Thymus (tissue), 14 donors: ENCODE measurements at places on chromosomes 11 and 22. TPM values are rescaled to one million over a fixed set of nuclear protein-coding genes. Genes with fewer than 3 reads are reported as not detected.

The TRIM48 gene
- polyA plus RNA-seq = 0.05 TPM

The SLC22A6 gene
- not detected for polyA plus RNA-seq

The DKK3 gene
- polyA plus RNA-seq = 12.8 TPM

The OR10A2 gene
- polyA plus RNA-seq = not detected

The MMP27 gene
- polyA plus RNA-seq = 0.09 TPM

The LRRC55 gene
- 0.25 TPM for polyA plus RNA-seq

The DTX4 gene
- polyA plus RNA-seq = 2.0 TPM

The CCDC88B gene
- 480 TPM for polyA plus RNA-seq

The SLC29A2 gene
- 14.2 TPM for polyA plus RNA-seq

The OR5P2 gene
- polyA plus RNA-seq = not detected

The TMEM132A gene
- 5.7 TPM for polyA plus RNA-seq

The MRPL16 gene
- 67.7 TPM for polyA plus RNA-seq
